ENCODE measurements at places on chromosomes 2 and 18.

- no peak for DNase-seq
Observed at GRCh38 chr2:7243276-7243675, 326.1 kb downstream of the RNF144A start.

GRCh38 chr2:230765611-230766300, 53.1 kb downstream of the CAB39 start:
- DNase-seq = no peak

GRCh38 chr2:158775273-158776027, 19.7 kb upstream of the DAPL1 start:
- DNase-seq = no peak

DNA sequence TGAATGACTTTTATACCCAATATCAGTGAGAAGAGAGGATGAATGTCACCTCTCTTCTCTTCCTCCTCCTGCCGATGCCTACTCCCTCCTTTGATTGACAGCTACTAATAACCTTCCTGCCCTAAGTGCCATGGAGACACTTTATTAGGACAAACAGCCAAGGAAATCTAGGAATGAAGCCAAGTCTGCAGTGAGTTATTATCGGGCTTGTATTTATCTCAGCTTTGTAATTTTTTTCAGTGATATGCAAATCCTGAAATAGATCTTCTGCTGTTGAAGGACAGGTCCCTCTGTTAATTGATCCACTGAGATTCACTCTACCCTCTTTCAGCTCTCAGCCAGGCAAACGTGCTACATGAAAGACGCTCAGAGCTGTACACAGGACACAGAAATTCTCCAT, 686.7 kb downstream of the TMEM182 start:
- no peak for DNase-seq

DNA sequence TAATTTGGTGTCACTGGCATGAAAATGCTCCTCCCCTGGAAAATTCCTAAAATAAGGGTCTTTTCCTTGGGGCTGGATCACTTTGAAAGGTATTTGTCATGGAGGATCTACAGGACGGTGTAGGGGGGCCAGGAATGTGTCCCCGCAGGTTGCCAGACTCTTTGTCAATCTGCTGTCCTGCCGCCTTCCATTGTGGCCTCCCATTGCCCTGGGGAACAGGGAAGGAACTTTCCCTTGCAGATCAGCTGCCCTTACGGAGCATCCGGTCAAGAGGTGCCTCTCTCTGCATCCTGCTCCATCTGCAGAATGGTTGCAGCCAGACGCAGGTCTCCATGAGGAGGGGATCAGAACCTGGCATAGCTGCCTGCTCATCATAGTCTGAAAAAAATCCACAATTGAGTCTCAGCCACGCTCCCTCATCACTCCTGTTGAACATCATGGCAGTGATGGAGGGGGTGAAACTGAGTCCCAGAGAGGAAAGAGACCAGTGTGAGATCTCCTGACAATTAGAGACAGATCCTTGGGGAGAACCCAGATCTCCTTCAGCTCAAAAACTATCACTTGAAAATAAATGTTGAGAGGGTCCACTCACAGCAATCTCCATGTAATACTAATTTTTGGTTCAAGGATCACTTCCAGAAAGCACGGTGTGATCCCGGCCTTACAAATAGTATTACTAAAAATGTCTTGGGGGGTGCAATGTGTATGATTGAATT, 244.8 kb downstream of the MYCN start:
- DNase-seq = no peak

DNA sequence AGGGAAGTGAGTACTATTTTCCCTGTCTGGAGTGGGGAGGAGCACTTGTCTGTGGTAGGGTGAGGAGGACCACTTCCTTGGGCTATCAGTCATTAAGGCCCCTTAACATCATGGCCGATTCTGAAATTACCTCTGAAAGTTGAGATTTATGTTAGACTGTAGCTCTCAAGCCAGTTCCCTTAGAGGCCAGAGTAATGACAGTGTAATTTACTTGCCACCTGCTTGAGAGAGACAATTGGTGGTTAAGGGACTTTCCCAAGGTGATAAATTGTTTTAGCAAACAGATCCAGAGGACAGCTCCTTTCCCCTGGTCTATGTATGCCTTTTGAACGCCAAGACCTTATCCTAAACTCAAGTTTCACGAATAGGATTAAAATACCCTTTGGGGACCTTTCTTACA, 56.1 kb downstream of the NEDD4L start:
- DNase-seq = no peak

DNA sequence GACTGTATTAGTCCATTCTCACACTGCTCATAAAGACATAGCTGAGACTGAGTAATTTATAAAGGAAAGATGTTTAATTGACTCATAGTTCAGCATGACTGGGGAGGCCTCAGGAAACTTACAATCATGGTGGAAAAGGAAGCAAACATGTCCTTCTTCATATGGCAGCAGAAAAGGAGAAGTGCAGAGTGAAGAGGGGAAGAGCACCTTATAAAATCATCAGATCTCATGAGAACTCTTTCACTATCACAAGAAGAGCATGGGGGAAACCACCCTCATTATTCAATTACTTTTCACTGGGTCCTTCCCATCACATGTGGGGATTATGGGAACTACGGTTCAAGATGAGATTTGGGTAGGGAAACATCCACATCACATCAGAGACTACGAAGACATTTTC, 43.0 kb upstream of the CAVIN2 start:
- no peak for DNase-seq

DNA sequence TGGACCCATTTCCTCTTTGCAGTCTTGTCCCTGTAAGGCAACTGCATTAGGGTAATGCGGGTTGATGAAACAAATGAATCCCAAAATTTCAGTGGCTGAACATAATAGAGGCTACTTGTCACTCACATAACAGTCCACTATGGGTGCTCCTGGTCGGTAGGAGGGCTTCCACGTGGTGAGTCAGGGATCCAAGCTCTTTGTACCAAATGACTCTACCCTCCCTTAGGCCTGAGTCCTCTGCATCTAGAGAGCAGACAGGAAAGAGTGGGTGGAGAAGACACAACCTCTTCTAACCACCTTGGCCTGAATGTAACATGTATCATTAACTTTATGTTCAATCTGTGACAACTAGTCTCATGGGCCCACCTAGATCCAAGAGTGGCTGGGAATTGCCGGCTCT, 86.2 kb upstream of the HAAO start:
- DNase-seq = no peak

GRCh38 chr2:98617149-98617548, 8.8 kb downstream of the UNC50 start:
- no peak for DNase-seq

DNA sequence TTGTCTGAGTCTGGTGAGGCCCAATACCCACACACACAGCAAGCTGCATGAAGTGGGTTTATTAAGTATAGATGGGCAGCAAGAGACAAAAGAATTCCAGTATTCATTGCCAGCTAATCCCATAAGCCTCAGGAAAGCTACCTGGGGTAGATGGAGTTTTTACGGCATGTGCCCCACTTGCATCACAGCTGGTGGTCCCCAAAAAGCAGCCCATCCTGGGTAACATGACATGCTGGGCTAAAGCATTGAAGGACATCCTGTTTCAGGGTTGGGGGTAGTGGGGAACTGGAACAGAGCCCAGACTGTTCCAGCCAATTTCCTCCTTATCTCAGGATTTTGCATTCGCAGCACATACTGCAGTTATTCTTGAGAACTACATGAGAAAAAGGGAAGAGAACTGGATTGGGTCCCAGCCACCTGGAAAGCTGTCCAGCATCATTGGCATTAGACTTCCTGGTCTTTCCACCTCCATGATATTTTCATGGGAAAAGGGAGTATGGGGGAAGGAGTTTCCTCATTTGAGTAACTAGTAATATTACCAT, 240.1 kb upstream of the MMADHC start:
- DNase-seq = no peak

- peak; percentile 42 for DNase-seq
Observed at GRCh38 chr2:159921752-159922404, 123.9 kb upstream of the CD302 start.

DNA sequence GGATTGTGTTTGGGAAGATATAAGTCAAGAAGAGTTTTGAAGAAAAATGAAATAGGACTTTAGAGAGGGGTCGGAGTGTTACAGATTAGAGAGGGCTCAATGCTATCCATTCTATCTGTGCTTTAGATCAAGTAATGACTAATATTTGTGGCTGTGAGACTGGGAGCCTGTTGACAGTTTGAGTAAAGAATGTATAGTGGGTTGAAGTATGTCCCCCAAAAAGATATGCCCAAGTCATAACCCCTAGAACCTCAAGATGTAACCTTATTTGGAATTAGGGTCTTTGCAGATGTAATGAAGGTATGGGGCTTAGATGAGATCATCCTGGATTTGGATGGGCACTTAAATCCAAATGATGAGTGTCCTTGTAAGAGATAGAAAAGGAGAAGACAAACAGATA, 55.3 kb upstream of the SERPINE2 start:
- DNase-seq = no peak

DNA sequence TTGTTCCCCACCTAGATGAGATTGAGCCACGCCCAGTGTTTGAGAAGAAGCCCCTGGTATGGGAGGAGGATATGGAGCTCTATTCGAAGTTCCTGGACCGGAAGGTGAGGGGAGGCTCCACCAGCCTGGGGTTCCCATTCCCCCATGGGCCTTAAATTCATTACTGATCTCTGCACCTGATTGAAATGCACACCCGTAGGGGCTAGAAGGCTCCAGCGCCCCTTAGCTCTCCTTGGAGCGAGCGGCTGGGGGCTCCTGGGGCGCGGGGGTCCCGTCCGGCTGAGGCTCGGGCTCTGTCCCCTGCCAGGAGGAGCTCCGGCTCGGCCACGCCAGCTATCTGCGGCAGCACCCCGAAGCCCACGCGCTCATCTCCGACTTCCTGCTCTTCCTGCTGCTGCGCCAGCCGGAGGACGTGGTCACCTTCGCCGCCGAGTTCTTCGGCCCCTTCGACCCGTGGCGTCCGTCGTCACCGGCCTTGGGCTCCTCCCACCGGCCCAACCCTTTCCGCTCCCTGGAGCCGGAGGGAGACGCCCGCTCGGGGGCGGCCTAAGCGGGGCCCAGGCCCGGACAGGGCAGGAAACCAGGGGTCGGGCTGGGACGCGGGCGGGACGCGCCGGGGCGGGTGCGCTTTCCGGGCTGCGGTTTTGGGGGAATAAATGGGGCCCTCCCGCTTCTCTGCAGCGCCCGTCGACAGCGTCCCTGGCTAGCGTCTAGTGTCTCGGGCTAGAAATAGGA, 10.9 kb downstream of the CATIP start:
- DNase-seq = peak; percentile 86

- no peak for DNase-seq
Observed at GRCh38 chr2:2926858-2927175, 450.8 kb downstream of the EIPR1 start.

DNA sequence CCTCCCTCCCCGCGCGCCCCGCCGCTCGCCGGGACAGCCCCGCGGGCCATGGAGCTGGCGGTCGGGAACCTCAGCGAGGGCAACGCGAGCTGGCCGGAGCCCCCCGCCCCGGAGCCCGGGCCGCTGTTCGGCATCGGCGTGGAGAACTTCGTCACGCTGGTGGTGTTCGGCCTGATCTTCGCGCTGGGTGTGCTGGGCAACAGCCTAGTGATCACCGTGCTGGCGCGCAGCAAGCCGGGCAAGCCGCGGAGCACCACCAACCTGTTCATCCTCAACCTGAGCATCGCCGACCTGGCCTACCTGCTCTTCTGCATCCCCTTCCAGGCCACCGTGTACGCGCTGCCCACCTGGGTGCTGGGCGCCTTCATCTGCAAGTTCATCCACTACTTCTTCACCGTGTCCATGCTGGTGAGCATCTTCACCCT, 865 bp downstream of the GALR1 start:
- DNase-seq = peak; percentile 37

- DNase-seq = no peak
Observed at GRCh38 chr2:159270744-159271379, 15.6 kb downstream of the WDSUB1 start.

GRCh38 chr2:23122681-23123215, 262.2 kb upstream of the KLHL29 start:
- no peak for DNase-seq

DNA sequence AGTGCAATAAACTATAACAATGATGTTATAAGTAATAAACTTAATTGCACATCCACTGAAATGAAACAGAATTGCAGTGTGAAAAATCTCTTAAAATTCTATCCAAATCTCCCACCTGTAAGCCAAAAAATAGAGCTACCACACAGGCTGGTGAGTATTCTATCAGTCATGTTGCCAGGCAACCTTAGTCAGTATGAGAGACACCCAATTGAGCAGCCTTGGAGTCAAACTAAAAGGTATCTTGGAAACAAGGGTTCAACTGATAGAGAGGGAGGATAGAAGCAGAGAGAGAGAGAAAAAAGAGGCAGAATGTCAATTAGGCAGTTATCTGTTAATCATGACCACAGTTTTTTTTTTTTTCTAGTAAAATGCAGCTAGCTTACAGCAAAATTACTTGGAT, 45.8 kb downstream of the GALNT13 start:
- no peak for DNase-seq

- DNase-seq = no peak
Observed at GRCh38 chr2:85273738-85274731, 53.8 kb downstream of the TGOLN2 start.

GRCh38 chr2:191521608-191522208, 156.2 kb upstream of the NABP1 start:
- no peak for DNase-seq

DNA sequence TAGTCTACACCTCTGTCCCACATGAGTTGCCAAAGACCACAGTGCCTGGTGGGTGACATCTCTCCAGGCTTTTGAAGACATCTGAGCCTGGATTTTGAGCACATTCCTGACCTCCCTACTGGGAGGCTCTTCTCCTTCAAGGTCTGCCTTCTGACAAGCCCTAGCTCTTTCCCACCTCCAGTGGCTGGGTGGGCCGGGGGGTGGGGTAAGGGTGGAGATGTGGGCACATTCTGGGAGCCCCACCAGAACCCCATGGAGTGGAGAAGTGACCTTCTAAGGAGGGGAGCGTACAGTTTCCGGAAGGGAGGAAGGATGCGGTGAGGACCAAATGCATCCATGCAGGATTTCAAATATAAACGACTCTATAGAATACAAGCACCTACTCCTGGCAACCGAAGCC, 27.9 kb upstream of the ANXA4 start:
- DNase-seq = no peak

GRCh38 chr2:206159346-206160124, at the start of the genes EEF1B2 and NDUFS1:
Gene EEF1B2, plus strand, starts transcription at chr2:206159895. Its CDS starts 85 bp downstream, at chr2:206159980.
Gene NDUFS1, minus strand, starts transcription at chr2:206159444. Its CDS starts 5,766 bp downstream, at chr2:206153678.
- peak; percentile 94 for DNase-seq

- no peak for DNase-seq
Observed at GRCh38 chr2:226308323-226308680, 491.3 kb downstream of the IRS1 start.

DNA sequence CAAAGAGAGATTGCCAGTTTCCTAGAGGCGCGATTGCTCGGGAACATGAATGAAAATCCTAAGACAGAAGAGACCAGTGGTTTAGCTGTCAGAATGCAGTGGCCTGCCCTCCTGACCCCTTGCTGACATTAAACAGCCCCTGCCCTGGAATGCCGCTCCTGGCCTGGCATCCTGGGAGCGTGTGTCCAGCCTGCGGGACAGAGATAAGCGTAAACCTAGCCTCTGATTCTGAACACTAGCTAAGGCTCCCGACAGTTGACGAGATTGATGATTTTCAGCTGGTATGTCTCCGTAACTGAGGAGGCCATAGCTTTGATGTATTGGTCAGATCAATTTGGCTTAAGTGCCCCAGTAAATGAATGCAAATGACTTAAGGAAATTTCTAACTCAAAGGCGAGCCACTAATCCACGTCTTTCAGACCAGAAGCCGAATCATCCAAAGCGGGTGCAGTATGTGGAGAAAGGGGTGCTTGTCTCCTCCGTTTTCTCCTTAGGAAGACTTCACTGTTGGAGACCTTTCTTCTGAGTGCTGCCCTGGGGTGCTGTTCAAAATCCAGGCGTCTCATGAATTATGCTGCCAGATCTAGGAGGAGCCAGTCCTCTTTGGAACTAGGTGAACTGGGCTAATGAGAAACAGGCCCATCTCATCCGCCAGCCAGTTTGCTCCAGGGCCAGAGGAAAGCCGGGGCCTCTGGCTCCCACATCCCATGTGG, 142.5 kb upstream of the L3MBTL4 start:
- no peak for DNase-seq

Measured in right kidney (tissue), 9 donors.